Hair follicular keratinocyte (primary cell): ENCODE measurements at places on chromosomes 6 and 20. TPM values are rescaled to one million over a fixed set of nuclear protein-coding genes. Genes with fewer than 3 reads are reported as not detected.

SPTLC3 gene
- total RNA-seq = 8.7 and 10.9 TPM in 2 replicates

HMGN3 gene
- 38.8 and 63.9 TPM in 2 replicates for total RNA-seq

SLC13A3 gene
- total RNA-seq = 7.9 and 9.2 TPM in 2 replicates

TMEM170B gene
- 0.04 and 0.08 TPM in 2 replicates for total RNA-seq

PLCB1 gene
- total RNA-seq = 0.23 and 0.57 TPM in 2 replicates

TSHZ2 gene
- 0.84 and 4.2 TPM in 2 replicates for total RNA-seq

CBLN4 gene
- total RNA-seq = not detected in 2 replicates

FNDC11 gene
- 1.1 and 1.7 TPM in 2 replicates for total RNA-seq

SIRPG gene
- total RNA-seq = not detected in 2 replicates

DDO gene
- 0.04 and 0.23 TPM in 2 replicates for total RNA-seq

EDN1 gene
- total RNA-seq = 3.4 and 5.5 TPM in 2 replicates

EBF4 gene
- 0.15 and 0.39 TPM in 2 replicates for total RNA-seq

RBM24 gene
- 0.76 and 0.78 TPM in 2 replicates for total RNA-seq

C20orf144 gene
- total RNA-seq = 0.16 TPM in 1 of 2 replicates, not detected in the other

HLA-DOA gene
- under 0.01 and 0.11 TPM in 2 replicates for total RNA-seq

GTSF1L gene
- not detected in 2 replicates for total RNA-seq

KCNG1 gene
- total RNA-seq = 39.8 and 60.2 TPM in 2 replicates

BPI gene
- total RNA-seq = not detected in 2 replicates

LY6G6D gene
- total RNA-seq = not detected in 2 replicates

TPMT gene
- total RNA-seq = 12.3 and 18.5 TPM in 2 replicates

PNPLA1 gene
- total RNA-seq = 0.16 TPM in 1 of 2 replicates, not detected in the other

CPNE1 gene
- total RNA-seq = 131 TPM in 2 replicates

TOX2 gene
- total RNA-seq = 0.76 and 2.3 TPM in 2 replicates

RTN4IP1 gene
- total RNA-seq = 5.5 and 11.5 TPM in 2 replicates

TMEM74B gene
- total RNA-seq = 0.30 and 0.39 TPM in 2 replicates

KCNB1 gene
- total RNA-seq = not detected in 2 replicates

MLN gene
- not detected in 2 replicates for total RNA-seq

ULBP3 gene
- total RNA-seq = 4.5 and 4.6 TPM in 2 replicates

CD83 gene
- total RNA-seq = 3.4 and 6.2 TPM in 2 replicates

CHRNA4 gene
- not detected in 2 replicates for total RNA-seq
